Mesendoderm (in vitro differentiated cells): ENCODE measurements at places on chromosomes 6 and 20.

DNA sequence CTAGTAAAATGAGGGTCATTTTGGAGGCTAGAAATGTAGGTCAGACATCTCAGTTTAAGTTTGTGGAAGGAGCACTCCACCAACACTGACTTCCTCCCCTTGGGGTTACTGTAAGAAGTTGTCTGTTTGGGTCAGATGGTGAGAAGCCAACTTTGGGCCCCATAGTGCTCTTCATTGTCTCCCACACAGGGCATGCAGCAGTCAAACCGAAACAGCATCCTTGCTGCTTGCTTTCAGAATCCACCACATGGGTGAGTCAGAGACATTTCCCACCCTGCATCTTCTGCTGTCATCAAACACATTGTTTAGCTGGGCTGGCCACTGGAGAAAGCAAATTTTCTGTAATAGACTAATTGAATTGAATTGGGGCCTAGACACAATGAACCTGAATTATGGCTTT is 16.8 kb downstream of the IL17F start:
- no peak for DNase-seq
- no peaks in the 10 kb centered on the region for H3K36me3 ChIP-seq
- H3K27ac ChIP-seq = no peak overlapping the region
- no peak overlapping the region for H3K4me3 ChIP-seq
- H3K27me3 ChIP-seq = no peaks in the 10 kb centered on the region

DNA sequence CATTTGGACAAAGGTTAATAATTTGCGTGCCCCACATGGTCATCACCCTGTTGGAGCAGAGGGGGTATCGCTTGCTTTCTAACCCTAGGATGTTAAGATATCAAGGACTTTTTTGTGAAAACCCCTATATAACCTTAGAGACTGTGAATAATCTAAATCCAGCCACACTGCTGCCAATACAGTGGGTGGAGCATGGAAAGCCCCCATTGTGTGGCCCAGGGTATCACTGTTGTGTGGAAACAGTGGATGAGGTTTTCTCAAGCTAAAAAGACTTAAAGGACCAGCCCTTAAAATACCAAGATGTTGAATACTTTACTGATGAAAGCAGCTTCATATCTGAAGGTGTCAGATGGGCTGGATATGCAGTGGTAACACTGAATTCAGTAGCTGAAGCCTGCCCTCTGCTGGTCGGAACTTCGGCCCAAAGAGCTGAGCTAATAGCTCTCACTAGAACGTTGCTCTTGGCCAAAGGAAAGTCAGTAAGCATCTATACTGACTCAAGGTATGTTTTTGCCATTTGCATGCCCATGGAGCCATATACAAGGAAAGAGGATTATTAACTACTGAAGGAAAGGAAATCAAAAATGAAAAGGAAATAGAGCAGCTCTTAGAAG is 695.2 kb downstream of the PHF3 start:
- H3K36me3 ChIP-seq = no peaks in the 10 kb centered on the region
- H3K4me1 ChIP-seq = no peaks in the 10 kb centered on the region
- H3K4me3 ChIP-seq = no peak overlapping the region
- no peaks in the 10 kb centered on the region for H3K27me3 ChIP-seq
- DNase-seq = peak; percentile 69

DNA sequence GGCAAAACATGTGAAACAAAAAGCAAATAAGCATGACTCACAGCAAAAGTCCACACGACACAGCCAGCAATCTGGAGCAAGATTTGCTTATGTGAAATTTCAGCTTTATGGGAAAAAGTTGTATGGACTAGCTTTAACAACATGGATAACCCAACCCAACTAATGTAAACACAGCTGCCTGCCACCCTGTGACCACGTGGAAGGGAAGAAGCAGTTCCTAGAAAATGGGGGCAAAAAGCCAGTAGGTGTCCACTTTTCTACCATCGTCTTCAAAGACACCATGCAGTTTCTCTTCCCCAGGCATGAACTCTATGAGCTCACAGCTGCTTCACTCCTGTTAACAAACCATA is 425.4 kb upstream of the RNF217 start:
- H3K4me3 ChIP-seq = no peak overlapping the region
- no peak for DNase-seq
- H3K36me3 ChIP-seq = no peaks in the 10 kb centered on the region
- H3K4me1 ChIP-seq = peaks cover 3% of the 10 kb centered on the region
- H3K27me3 ChIP-seq = no peaks in the 10 kb centered on the region

GRCh38 chr6:143692696-143693095 is 14.9 kb downstream of the PHACTR2 start:
- H3K4me3 ChIP-seq = no peak overlapping the region
- no peak overlapping the region for H3K27ac ChIP-seq
- H3K4me1 ChIP-seq = peaks cover 2% of the 10 kb centered on the region
- no peak for DNase-seq
- H3K36me3 ChIP-seq = no peaks in the 10 kb centered on the region

- H3K4me1 ChIP-seq = no peaks in the 10 kb centered on the region
- no peak overlapping the region for H3K27ac ChIP-seq
- DNase-seq = no peak
These were observed 150.3 kb downstream of the MBOAT1 start for GRCh38 chr6:20061952-20062351.

DNA sequence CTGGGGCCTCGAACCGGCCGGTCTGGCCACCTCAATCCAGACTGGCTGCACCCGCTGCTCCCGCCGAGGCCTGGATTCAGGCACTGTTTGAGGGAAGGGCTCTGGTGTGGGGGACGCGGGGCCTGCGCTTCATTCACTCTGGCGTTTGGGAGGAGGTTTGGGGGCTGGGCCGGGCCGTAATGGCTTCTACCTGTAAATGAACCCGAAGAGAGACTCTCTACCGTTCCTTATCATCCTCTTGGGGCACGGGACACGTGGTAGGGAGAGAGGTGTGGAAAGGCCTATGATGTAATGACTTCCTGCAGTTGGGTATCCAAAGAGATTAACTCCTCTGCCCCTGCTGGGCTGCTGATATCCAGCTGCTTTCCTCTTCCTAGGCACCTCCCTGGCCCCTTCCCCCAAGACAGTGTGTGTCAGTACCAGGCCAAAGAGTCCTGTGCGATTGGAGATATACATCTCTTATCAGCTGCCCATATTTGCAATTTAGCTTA is 1.8 kb downstream of the FOXO3 start:
- no peaks in the 10 kb centered on the region for H3K36me3 ChIP-seq
- H3K27me3 ChIP-seq = no peaks in the 10 kb centered on the region
- DNase-seq = peak; percentile 99
- peak overlapping the region; percentile 84 for H3K4me3 ChIP-seq

GRCh38 chr6:90411292-90411781 is 114.7 kb upstream of the BACH2 start:
- H3K36me3 ChIP-seq = no peaks in the 10 kb centered on the region
- peaks cover 3% of the 10 kb centered on the region for H3K4me1 ChIP-seq
- no peaks in the 10 kb centered on the region for H3K27me3 ChIP-seq
- no peak overlapping the region for H3K27ac ChIP-seq
- H3K4me3 ChIP-seq = no peak overlapping the region
- DNase-seq = peak; percentile 82

DNA sequence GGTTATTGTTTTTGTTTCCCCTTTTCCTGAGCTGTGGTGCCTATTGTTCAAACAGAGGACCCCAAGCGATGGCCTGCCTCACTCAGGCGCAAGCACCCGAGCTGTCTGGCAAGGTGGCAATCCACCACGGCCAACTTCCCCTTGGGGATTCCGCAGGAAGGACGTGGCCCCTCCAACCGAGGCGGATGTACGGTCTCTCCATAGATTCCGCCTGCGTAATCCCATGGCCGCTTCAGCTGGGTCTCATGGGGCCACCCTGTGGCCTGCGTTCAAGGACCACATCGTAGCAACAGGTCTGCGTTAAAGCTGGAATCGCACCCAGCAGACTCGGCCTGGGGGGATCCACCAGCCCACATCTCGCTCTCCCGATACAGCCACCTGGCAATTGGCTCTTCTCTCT is 79.9 kb downstream of the CEBPB start:
- no peaks in the 10 kb centered on the region for H3K27me3 ChIP-seq

- peaks cover 2% of the 10 kb centered on the region for H3K36me3 ChIP-seq
- peak overlapping the region; percentile 15 for H3K27ac ChIP-seq
- H3K4me1 ChIP-seq = no peaks in the 10 kb centered on the region
These were observed 1.4 kb downstream of the NFYA start for GRCh38 chr6:41073968-41074691.

DNA sequence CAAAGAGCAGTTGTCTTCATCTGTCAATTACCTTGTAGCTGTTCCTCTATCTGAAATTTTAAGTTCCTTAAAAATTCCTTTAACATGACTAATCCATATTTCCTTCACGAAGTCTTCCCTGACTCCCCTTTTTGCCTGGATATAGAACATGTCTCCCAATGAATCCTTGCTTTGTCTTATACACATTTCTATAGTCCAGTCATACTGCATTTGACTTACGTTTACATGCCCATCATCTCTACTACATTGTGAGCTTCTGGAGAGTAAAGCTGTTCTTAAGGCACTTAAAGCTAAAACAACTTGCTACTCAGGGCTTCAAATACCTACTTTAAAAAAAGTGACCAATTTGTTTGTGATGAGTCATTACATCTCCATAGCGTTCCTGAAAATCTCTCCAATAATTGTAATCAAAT is 4.9 kb downstream of the REV3L start:
- no peak overlapping the region for H3K27ac ChIP-seq
- DNase-seq = peak; percentile 65
- no peak overlapping the region for H3K4me3 ChIP-seq
- H3K27me3 ChIP-seq = peaks cover 2% of the 10 kb centered on the region
- H3K36me3 ChIP-seq = no peaks in the 10 kb centered on the region
